ENCODE measurements at places on chromosomes 11 and 22.

DNA sequence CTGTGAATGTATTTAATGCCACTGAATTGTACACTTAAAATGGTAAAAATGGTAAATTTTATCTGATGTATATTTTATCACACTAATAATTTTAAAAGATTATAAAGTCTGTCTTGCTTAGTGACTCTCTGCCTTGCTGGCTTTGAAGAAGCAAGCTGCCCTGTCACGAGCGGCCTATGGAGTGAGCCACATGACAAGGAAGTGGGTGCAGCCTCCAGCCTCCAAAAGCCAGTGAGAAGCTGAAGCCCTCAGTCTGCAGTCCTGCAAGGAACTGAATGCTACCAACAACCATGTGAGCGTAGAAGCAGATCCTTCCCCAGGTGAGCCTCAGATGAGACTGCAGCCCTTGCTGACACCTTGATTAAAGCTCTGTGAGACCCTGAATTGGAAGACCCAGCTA lies 20.0 kb downstream of the C11orf24 start:
- no peak for DNase-seq

GRCh38 chr22:48754611-48755058 lies 1073.0 kb downstream of the BRD1 start:
- DNase-seq: no peak

- no peak for DNase-seq
These were observed 789 bp upstream of the FAM111A start for GRCh38 chr11:59141673-59142460.

- DNase-seq: peak; percentile 37
These were observed 7.4 kb downstream of the USP2 start for GRCh38 chr11:119373921-119374631.

DNA sequence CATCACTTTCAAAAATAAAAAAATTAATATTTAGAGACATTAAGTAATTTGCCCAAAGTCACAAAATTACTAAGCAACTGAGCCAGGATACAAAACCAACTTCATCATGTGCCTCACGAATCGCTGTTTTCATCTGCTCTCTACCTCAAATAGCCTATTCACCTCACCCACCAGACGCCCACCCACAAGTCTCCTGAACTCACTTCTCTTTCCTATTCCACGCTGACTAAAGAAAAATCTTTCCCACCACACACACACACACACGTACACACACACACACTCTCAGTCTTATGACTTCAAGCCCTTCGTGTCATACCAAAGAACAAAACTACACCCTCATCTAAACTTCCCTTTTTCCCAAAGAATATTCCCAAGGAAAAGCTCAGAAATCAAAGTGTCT lies 2.2 kb downstream of the OR8B12 start:
- no peak for DNase-seq

GRCh38 chr11:113935858-113936257 lies 31.3 kb downstream of the HTR3B start:
- DNase-seq: no peak

- no peak for DNase-seq
These were observed 77.6 kb downstream of the LUZP2 start for GRCh38 chr11:24574461-24574860.

DNA sequence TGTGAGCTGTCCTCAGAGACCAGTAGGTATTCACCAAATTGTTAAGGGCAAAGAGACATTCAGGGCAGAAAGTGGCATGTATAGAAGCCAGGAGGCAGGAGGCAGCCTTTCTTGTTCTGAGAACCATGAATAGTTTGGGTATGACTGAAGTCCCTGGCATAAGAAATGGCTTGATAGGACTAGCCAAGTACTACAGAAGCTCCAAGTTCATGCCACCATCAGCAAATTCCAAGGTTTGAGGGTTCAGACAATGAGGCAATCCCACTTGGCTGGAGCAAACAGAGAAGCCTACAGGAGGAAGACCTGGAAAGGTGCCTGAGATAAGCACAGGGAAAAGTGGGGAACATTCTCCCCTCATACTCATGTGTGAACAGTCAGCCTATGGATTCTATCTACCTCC lies 25.8 kb downstream of the XRRA1 start:
- DNase-seq: no peak

GRCh38 chr22:31393893-31394292 lies 5.5 kb upstream of the DRG1 start:
- no peak for DNase-seq

GRCh38 chr22:35977136-35977535 lies 51.5 kb downstream of the RBFOX2 start:
- no peak for DNase-seq

GRCh38 chr11:69145050-69145380 lies 10.7 kb upstream of the SMIM38 start:
- DNase-seq: peak; percentile 18

GRCh38 chr22:21823740-21824444 lies 43.6 kb downstream of the MAPK1 start:
- no peak for DNase-seq

GRCh38 chr11:79439886-79440570 lies 802 bp downstream of the TENM4 start:
- DNase-seq: no peak

DNA sequence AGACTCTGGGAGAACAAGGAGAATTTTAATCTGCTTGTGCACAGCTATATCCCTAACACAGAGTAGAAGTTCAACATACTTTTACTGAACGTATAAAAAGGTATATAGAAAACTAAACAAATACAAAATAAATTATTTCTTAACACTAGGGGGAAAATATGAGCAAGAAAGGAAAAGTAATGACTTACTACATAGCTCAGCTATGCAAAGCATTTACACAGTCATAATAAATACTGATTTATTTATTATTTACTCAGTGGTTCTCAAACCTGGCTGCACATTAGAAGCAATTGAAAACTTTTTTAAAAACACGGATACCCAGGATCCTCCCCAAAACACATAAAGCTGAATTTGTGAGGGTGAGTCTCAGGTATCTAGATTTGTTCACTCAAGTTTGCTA lies 182.5 kb downstream of the TTC28 start:
- DNase-seq: no peak

GRCh38 chr22:46580940-46581537 lies 39.1 kb upstream of the GRAMD4 start:
- no peak for DNase-seq

- no peak for DNase-seq
These were observed 48.1 kb downstream of the SHANK2 start for GRCh38 chr11:71204294-71204693.

GRCh38 chr11:121652971-121653370 lies 200.2 kb upstream of the SORL1-AS1 start:
- DNase-seq: no peak

DNA sequence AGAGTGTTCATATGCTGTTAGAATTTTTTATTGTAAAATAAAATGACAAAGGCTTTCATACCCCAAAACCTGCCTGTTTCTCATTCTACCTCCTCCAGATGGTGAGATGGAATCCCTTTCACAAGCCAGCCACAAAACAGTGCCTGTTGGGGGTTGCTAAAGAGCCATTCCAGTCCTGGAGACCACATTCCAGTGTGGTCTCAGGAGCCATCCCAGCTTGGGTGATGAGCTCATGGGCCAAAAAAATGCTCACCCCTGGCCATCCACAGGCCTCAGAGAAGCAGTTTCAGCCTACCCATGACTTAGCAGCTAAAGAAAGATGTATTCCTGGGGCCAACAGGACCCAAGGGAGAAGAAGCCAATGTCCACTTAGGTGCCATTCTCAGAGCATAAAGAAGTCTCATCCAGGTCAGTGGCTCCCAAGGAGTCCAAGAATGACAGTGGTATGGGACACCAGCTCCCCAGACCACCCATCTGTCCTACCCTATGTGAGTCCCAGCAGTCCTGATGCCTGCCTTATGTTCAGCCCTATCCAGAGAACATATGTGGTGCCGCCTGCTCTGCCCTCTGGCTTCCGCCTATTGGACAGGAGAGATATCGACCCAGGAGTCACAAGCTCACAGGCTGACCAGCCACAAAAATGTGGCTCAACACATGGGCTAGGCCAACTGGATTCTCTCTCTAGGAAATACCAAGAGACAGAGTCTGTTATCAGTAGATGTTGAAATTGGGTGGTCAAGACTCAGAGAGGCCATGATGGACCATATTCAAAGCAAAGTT lies 26.4 kb downstream of the C11orf91 start:
- DNase-seq: peak; percentile 64

DNA sequence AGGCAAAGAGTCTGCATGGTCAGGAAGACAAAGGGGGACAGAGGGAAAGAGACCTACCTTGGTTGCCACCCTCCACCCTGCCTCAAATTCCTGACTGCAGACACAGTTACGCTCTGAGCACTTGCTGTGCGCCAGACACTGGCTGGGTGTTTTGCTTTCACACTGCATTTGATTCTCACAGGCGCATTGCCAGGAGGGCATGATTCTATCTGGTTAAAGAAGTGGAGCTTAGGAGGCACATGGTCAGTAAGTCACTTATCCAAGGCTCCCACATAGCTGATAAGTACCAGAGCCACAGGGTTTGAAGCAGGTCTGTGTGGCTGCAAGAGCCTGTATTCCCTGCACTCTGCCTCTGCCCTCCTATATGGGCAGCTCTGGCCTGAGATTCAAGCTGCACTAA lies 103.9 kb downstream of the TIMP3 start:
- DNase-seq: no peak

GRCh38 chr11:47977623-47978022 lies 2.7 kb upstream of the PTPRJ start:
- no peak for DNase-seq

GRCh38 chr11:104973616-104974015 lies 5.2 kb upstream of the CASP4 start:
- no peak for DNase-seq

DNA sequence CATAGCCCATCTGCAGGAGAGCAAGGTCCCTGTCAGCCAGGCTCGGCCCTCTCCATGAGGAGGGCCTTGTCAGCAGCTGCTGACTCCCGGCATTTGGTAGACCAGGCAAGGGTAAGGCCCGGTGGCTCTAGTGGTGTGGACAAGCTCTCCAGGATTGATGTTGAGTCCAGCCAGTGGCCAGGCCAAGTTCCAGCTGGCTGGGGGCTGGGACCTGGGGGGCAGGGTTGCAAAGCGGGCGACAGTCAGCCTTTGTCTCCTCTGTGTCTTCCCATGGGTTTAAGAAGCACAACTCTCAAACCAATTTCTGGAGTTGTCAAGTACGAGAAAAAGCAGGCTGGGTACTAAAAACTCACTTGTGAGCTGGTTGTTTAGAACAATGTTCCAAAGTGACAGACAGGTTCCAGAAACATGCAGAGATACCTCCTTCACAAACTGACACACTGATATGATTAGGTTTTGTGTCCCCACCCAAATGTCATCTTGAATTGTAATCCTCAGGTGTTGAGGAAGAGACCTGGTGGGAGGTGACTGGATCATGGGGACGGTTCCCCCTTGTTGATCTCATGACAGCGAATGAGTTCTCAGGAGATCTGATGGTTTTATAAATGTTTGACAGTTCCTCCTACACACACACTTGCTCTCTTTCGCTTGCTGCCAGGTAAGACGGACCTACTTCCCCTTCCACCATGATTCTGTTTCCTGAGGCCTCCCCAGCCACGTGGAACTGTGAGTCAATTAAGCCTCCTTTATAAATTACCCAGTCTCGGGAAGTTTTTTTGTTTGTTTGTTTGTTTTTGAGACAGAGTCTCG lies 52.3 kb upstream of the SERPIND1 start:
- DNase-seq: no peak

DNA sequence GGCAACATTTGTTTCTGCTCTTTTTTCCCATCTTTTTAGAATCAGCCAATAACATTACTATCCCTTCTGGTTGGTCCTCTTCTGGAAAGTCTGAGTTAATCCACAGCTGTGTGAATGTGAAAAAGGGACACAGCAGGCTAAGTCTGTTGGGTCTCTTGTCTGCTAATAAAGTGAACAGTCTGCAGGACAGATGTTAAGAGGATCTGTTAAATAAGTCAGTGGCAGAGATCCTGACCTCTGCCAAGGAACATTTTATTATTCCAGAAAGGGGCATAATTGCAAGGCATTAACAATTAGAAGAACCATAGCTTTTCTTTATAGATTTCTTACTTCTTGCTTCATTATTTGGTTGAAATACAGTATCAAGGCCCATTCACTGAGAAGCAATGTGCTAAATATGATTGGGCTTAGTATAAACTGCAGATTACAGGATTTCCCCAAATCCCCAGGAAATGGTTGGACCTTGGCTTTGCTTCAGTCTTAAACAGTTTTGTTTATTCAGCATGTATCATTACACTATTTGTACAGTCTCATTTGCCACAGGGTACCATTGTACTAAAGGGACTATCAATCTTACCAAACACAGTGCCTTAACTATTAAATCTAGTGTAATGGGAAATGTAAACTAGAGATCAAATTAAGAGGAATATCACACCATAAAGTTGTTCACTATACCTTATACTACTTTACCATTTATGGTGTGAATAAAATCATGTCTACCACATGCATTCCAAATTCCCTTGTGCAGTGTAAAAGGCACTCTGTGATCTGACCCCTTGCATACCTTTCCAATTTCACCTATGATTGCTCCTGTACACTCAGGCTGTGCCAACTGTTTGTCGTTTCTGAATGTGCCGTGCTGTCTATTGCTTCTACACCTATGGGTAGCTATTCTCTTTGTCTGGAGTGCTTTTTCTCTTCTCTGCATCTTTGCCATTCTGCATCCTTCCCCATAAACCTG lies 274.0 kb downstream of the SOX6 start:
- no peak for DNase-seq

GRCh38 chr11:69001243-69002081 lies 11.6 kb downstream of the MRGPRF start:
- no peak for DNase-seq

DNA sequence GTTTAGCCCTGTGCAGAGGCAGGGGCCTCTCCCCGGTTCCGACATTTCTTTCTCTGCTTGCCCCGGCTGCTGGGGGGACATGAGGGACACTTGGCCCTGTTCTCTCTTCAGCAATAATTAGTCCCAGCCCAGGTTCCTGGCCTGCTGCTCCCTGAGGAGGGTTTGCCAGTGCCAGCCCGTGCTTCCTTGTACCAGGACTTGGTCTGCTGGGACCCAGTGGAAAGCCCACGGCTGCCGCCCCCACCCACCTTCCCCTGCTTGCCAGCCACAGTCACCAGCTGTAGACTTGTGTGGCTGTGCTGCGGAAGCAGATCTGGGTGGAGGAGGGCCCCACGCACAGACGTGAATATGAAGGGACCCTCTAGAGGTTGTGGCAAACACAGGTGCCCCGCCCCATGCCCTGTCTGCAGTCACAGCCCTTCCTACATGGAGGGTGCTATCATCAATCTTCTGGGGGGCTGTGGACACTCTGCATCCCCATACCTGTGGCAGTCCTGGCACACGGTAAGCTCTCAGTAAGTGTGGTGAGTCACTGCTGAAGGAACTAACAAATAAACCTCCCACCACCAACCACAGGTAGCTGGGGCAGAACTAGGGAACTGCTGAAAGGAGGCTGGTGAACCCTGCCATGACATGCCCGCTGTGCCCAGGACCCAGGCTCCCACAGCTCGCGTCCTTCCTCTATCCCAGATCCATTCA lies 949 bp downstream of the TP53AIP1 start:
- DNase-seq: no peak

GRCh38 chr11:14673824-14674405 lies 30.3 kb downstream of the PDE3B start:
- DNase-seq: no peak

- DNase-seq: peak; percentile 49
These were observed 137.6 kb downstream of the TRPC6 start for GRCh38 chr11:101446238-101446637.

- no peak for DNase-seq
These were observed 6.1 kb downstream of the MAPK1 start for GRCh38 chr22:21861264-21861848.

GRCh38 chr22:40258501-40258915 lies 80.8 kb downstream of the TNRC6B start:
- DNase-seq: no peak
